DMS79 treated with DMSO at 0.1 percent for 48 hours (cell line): ENCODE measurements at places on chromosomes 3 and 15.

DNA sequence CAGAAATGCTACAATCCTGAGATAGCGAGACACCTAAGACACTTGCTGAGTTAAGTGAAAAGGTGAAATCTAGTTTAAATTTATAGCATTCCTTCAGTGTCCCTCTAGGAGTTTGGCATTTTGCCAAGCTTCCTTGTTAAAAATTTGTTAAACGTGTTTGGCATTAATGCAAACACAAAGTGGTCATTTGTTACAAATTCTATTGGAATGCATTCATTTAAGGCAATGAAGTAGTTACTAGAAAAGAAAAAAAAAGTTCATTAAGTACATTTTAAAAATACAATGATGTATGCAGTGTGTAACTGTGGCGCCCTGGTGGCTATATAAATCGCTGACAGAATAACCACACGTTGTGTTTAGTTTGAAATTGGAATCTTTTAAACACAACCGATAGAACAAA, 31.3 kb upstream of the WNT5A start:
- no peak for DNase-seq

GRCh38 chr3:171375666-171376595, 84.3 kb downstream of the TNIK start:
- no peak for DNase-seq

DNA sequence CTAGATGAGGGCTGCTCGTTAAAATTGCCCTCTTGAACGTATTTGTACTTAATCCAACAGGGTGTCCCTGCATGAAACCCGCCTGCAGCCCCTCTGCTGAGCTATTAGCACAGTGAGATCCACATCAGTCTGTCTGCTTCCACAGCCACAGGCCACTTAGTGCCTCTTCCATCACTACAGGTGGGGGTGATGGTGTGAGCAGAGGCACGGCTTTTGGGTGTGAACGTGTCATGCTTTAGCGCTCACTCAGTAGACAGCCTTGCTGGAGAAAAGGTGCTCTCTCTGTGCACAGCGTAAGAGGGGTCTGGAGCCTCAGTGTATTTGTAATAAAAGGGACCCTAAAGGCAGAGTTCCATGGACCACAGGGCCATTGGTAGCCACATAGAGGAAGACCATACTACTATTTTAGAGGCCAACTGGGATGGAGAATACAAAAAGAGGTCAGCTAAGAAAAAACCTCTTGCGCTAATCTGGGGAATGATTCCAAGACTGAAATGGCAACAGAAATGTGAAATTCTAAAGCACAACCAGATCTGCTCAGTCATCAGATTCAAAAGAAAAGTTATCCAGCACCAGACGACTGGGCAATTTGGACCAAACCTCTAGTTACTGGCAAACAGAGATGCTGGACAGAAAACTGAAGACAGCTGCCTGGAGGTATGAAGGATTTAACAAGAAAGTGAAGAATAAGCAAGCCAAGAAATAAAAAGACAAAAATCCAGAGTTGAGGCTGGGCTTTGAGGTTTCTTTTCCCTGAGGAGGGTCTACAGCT, 120.2 kb downstream of the ATP10A start:
- DNase-seq: no peak

GRCh38 chr3:172181932-172182586, 142.7 kb downstream of the FNDC3B start:
- DNase-seq: no peak

DNA sequence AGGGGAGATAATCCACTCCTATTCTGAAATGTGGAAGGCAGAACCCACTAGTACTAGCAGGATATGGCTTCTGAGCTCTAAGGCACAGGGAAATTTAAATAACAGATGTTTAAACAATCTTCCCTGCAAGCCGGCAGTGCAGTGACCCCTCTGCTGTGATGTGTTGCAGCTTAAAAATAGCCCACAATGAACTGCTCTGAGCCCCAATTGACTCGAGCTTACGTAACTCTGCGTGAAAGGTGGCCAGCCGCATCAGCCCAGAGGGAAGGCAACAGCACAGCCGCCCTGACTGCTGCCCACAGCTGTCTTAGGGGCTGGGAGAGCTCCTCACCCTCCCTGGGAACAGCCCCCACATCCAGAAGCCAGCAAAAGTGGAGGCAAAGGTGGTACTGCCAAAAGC, 12.5 kb upstream of the CAMKV start:
- DNase-seq: no peak

GRCh38 chr3:182212479-182213076, 500.9 kb downstream of the SOX2 start:
- peak; percentile 74 for DNase-seq
